ENCODE measurements at places on chromosomes 6 and 20.

- DNase-seq: no peak
These were observed 15.2 kb downstream of the CDH22 start for GRCh38 chr20:46293084-46293483.

GRCh38 chr6:99216959-99217358 lies 132.5 kb downstream of the FAXC start:
- no peak for DNase-seq

DNA sequence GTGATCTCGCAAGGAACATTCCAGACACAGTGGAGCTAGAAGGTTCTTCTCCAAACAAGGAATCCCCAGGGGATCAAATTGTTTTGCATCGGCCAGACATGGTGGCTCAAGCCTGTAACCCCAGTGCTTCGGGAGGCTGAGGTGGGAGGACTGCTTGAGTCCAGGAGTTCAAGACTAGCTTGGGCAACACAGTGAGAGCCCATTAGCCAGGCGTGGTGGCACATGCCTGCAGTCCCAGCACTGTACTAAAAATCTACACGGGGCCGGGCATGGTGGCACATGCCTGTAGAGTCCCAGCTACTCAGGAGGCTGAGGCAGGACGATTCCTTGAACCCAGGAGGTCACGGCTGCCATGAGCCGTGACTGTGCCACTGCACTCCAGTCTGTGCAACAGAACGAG lies 15.3 kb downstream of the GMEB2 start:
- no peak for DNase-seq

DNA sequence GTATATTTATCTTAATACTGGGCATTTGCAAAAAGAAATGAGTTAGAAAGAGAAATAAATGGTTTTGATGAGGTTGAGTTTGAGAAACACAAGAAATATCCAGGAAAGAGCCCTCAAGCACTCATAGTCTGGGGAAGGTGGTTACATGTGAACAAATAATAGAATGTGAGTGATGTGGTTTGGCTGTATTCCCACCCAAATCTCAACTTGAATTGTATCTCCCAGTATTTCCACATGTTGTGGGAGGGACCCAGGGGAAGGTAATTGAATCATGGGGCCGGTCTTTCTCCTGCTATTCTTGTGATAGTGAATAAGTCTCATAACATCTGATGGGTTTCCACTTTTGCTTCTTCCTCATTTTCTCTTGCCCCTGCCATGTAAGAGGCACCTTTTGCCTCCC lies 334.1 kb downstream of the COL12A1 start:
- DNase-seq: no peak

- peak; percentile 64 for DNase-seq
These were observed 1.5 kb downstream of the ID4 start for GRCh38 chr6:19838442-19839236.

GRCh38 chr6:169241688-169242350 lies 11.8 kb downstream of the THBS2 start:
- no peak for DNase-seq

- DNase-seq: no peak
These were observed 31.9 kb downstream of the NUDT3 start for GRCh38 chr6:34360556-34360955.

DNA sequence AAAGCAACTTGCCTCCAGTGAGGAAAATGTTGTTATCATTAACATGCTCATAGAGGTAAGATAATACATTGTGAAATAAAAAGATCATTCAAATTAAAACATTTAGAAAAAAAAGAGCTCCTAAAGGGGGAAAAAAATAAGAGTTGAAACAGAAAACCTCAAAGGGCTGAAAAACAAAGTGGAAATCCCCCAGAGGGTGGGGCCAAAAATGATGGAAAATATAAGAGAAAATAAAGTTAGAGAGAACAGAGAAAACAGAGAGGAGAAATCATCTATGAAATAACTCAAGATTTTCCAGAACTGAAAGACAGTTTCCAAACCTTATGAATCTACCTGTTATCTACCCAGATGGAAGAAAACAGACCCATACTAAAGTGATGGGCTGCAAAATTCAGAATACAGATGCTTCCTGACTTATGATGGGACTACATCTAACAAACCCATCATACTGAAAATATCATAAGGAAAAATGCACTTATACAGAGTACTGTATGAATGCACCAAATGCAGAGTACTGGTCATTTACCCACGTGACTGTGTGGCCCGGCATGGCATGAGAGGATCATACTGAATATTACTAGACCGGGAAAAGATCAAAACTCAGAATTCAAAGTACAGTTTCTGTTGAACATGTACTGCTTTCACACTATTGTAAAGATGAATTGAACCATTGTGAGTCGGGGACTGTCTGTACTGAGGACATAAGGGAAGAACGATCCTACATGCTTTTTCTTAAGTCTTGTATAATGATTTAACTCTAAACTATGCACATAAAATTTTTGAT lies 4.0 kb downstream of the ZBTB24 start:
- no peak for DNase-seq

- no peak for DNase-seq
These were observed 21.3 kb upstream of the MICB start for GRCh38 chr6:31476515-31477139.

- peak; percentile 39 for DNase-seq
These were observed 112.0 kb upstream of the BEND6 start for GRCh38 chr6:56842686-56843475.

- no peak for DNase-seq
These were observed 25.2 kb downstream of the FNDC1 start for GRCh38 chr6:159194421-159194820.

- no peak for DNase-seq
These were observed 316.7 kb upstream of the MARCKS start for GRCh38 chr6:113540466-113540865.

GRCh38 chr6:148535976-148536375 lies 193.3 kb downstream of the SASH1 start:
- no peak for DNase-seq

DNA sequence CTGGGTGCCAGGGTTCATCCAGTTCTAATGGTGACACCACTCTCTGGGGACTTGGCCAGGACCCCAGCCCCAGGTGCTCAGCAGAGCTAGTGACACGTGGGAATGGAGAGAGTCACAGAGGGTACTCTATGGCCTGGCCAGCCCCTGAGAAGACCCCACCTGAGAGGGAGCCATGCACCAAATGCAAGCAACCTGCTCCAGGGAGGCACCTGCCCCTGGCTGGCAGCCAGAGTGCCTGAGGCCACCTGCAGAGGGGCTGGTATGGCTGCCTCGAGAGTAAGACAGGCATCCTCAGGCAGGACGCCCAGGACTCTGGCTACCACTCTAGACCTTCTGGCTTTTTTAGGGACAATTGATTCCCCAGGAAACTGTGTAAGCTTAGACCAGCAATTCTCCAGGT lies 38.6 kb upstream of the CST7 start:
- no peak for DNase-seq

GRCh38 chr6:111874025-111874415 lies 768 bp upstream of the FYN start:
- DNase-seq: no peak

GRCh38 chr6:130834482-130835251 lies 7.5 kb downstream of the SMLR1 start:
- no peak for DNase-seq

- no peak for DNase-seq
These were observed 91.0 kb downstream of the REPS1 start for GRCh38 chr6:138897031-138897430.

Measured in NCI-H1092 treated with DMSO at 0.1 percent for 48 hours (cell line).